ENCODE measurements at places on chromosomes 3 and 15.
A peak's percentile ranks its signal among the peaks of the same experiment; 100 is the strongest.

DNA sequence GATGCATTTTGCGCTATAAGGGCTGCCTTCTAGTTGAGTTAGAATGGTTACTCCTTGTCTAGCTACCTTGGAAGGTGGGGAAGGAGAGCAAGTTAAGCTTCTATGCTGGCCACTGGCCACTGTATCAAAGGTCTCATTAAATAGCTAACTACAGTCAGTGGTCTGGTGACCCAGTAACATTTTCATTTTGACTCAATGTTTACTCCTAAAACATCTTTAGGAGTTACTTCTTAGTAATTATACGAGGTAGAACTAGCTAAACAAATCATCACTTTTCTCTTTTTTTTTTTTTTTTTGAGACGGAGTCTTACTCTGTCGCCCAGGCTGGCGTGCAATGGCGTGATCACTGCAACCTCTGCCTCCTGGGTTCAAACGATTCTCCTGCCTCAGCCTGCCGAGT is 26.7 kb downstream of the ETV5 start:
- no peak for DNase-seq

DNA sequence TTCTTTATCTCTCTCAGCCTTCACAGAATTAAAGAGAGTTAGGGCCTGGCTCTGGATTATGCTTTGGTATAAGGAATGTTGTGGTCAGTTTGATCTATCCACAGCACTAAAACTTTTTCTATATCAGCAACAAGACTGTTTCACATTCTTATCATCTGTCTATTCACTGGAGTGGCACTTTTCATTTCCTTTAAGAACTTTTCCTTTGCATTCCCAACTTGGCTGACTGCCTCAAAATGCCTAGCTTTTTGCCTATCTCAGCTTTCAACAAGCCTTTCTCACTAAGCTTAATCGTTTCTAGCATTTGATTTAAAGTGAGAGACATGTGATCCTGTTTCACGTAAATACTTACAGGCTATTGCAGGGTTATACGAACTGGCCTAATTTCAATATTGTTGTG is 471.8 kb downstream of the GBE1 start:
- DNase-seq, result peak; percentile 28

- no peak for DNase-seq
These were observed 1009.8 kb downstream of the TUSC7 start for GRCh38 chr3:117719316-117719926.

- no peak for DNase-seq
These were observed 30.5 kb upstream of the CLDN16 start for GRCh38 chr3:190357468-190357867.

- no peak for DNase-seq
These were observed 4.2 kb downstream of the TBC1D23 start for GRCh38 chr3:100265016-100265415.

- no peak for DNase-seq
These were observed 37.0 kb downstream of the SEMA6D start for GRCh38 chr15:47754312-47754711.

- no peak for DNase-seq
These were observed 29.5 kb downstream of the MB21D2 start for GRCh38 chr3:192888190-192888589.

GRCh38 chr3:140465988-140466387 is 211.9 kb upstream of the TRIM42 start:
- no peak for DNase-seq

GRCh38 chr15:92889390-92890107 is 10.6 kb upstream of the CHD2 start:
- DNase-seq, result no peak

GRCh38 chr3:23931597-23931996 is 13.5 kb upstream of the NR1D2 start:
- DNase-seq, result no peak

GRCh38 chr15:49038382-49038781 is 7.9 kb downstream of the SECISBP2L start:
- no peak for DNase-seq

- no peak for DNase-seq
These were observed 454.4 kb upstream of the RASGRP1 start for GRCh38 chr15:39018966-39019365.

- no peak for DNase-seq
These were observed 76.0 kb upstream of the ATP10A start for GRCh38 chr15:25939122-25939521.

GRCh38 chr3:159273070-159273469 is 471.2 kb downstream of the MFSD1 start:
- no peak for DNase-seq

- no peak for DNase-seq
These were observed 65.0 kb upstream of the PARL start for GRCh38 chr3:183949690-183950089.

DNA sequence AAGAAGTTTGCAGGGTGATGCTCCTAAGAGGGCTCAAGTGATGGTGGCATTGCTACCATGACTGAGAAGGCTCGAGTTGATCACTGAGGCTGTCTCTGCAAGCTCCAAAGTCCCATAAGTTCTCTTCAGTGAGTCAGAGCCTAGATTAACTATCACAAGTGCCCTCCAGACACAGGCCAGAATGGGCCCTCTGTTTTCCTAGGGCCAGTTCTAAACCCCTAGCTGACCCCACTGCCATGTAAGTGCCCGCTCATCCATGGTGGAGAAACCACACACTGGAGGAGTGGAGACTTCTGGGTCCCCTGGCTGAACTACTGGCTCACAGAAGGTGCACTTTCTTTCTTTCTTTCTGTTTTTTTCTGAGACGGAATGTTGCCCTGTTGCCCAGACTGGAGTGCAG is 87.6 kb upstream of the WNT5A start:
- no peak for DNase-seq

- no peak for DNase-seq
These were observed 29.3 kb upstream of the C15orf39 start for GRCh38 chr15:75172284-75172820.

- DNase-seq, result no peak
These were observed 32.4 kb downstream of the PAK2 start for GRCh38 chr3:196772102-196772501.

DNA sequence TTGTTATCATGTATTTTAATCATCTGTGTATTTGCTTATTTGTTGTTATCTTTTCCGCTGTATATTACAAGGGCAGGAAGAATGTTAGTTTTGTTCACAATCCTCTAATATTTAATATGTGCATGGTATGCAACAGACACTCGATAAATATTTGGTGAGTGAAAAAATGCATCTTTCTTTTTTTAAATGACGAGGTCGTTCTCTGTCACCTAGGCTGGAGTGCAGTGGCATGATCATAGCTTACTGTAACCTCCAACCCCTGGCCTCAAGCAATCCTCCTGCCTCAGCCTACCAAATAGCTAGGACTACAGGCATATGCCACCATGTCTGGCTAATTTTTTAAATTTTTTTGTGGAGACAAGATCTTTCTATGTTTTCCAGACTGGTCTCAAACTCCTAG is 66.2 kb downstream of the MITF start:
- DNase-seq, result no peak

GRCh38 chr3:45612918-45613602 is 18.5 kb downstream of the LIMD1 start:
- DNase-seq, result no peak

DNA sequence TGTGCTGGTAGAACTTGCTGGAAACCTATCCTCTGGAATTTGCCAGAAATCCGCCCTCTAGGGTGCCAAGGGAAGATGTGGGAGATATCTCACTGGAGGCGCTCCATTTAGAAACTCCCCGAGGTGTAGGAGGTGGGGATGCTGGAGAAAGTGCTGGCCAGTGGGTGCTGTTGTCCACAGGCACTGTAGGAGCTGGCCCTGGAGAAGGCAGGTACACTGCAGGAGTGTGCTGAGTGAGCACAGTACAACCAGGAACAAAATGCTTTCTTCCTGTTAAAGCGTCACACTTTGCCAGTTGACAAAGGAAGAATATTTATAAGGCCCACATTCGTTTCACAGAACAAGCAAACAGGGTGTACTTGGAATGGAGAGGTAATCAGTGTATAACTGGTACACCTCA is 119.9 kb downstream of the CACNA1D start:
- DNase-seq, result no peak

GRCh38 chr3:47007001-47007400 is 27.5 kb downstream of the NBEAL2 start:
- no peak for DNase-seq

- DNase-seq, result no peak
These were observed 251.5 kb downstream of the SUCLG2 start for GRCh38 chr3:67402873-67403272.

GRCh38 chr15:28944696-28945300 is 59.0 kb downstream of the APBA2 start:
- no peak for DNase-seq

DNA sequence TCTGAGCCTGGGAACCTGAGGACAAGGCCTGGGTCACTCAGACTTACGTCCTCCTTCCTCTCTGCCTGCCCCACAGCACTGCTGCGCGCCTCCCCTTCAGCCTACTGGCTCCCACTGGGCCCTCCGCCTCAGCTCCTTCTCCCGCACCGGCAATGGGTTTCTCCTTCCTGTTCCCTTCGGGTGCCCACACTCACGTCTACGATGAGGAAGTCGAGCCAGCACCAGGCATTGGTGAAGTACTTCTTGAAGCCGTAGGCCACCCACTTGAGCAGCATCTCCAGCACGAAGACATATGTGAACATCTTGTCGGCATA is 70.0 kb downstream of the EXOG start:
- no peak for DNase-seq

- no peak for DNase-seq
These were observed 239.5 kb downstream of the CHL1 start for GRCh38 chr3:436053-436452.

- no peak for DNase-seq
These were observed 146.5 kb upstream of the ARPP21 start for GRCh38 chr3:35492841-35493240.

GRCh38 chr3:152128356-152128755 is 140.4 kb upstream of the MBNL1 start:
- DNase-seq, result no peak

DNA sequence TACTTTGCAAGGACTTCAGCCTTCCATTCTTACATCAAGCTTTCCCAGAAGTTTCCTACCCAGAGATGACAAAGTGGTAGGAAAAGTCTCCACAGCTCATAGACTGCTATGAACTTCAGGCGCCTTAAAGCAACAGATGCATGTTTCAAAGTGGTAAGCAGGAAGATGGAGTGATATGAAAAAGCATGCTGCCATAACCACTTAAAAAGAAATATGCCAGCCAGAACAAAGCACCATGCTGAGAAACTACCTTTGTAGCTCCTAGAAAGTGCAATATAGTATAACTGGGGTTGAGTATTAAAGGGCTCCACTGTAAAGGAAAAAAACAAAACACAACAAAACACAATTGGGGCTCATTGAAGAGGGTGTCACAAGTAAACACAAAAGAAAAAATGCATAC is 192.4 kb upstream of the STRIT1 start:
- DNase-seq, result no peak

GRCh38 chr3:125382298-125382697 is 7.2 kb upstream of the ZNF148 start:
- no peak for DNase-seq

GRCh38 chr3:31114929-31115283 is 220.4 kb upstream of the GADL1 start:
- DNase-seq, result no peak

- DNase-seq, result peak; percentile 40
These were observed 6.0 kb downstream of the MUC13 start for GRCh38 chr3:124928333-124929202.

DNA sequence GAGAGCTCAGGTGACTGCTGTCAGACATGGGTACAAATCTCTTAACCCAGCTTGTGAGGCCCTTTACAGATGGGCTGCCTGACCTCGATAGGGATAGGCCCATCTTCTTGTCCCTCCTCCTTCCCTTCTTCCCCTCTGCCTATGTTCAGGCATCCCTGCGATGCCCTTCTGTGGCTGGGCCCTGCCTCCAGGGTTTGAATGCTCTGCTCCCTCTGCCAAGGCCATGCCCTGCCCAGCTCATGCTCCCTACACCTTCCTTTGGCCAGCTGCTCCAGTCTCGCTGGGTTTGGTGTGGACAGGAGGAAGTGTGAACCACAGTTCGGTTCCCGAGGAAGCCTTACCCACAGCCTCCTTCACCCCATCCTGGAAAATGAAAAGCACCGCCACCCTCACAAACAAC is 4.3 kb downstream of the FYCO1 start:
- no peak for DNase-seq

DNA sequence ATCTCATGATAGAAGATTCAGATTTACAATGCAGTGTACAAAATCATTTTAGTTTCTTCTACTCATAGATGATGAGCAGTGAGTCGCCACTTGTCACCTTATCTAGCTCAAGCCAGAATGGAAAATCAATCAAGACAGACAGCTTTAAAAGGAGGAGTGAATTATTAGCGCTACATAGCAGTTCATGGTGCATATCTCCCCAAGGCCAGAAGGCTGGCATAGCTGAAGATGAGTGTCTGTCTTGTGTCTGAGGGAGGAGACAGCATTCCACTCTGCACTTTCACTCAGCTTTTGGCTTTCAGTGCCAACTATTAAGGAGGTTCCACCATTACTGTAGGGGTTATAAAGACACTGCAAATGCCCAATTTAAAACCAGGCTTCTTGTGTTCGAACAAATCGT is 804.1 kb upstream of the LMCD1 start:
- no peak for DNase-seq

- no peak for DNase-seq
These were observed 22.9 kb downstream of the CHDH start for GRCh38 chr3:53823026-53823955.

DNA sequence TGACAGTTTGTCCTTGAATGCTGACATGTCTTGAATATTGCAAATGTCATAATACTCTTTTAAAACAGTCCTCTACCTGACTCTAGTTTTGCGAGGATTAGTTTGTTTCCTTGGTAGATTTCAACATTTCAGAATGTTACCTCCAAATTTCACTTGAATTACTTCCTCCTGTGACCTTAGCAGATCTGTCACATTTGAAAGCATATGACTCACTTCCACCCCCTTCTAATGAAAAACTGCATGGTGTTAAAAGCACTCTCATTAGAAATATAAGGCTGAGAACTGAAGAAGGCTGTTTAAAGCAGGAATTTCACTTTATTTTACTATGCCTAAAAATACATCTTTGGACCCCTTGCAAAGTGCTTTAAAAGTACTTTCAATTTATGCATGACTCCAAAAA is 598.7 kb upstream of the TGFBR2 start:
- no peak for DNase-seq

- no peak for DNase-seq
These were observed 167.8 kb upstream of the CCDC54 start for GRCh38 chr3:107209302-107209990.

DNA sequence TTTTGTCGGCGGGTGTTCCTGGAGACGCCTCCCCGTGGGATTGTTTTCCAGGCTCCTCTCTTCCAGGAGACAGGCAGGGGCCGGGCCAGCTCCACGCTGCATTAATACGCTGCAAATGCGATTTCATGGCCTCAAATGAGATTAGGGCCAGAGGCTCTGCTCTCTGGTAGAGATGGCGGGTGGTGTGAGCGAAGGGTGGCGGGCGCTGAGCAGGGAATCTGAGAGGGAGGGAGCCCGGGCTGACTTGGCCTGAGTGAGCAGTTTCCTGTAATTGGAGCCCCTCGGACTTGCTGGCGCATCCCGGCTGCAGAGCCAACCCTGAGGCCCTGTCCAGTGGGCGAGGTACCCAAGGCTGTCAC is 7.4 kb upstream of the CCDC33 start:
- no peak for DNase-seq

GRCh38 chr15:66833371-66833770 is 131.3 kb downstream of the SMAD6 start:
- DNase-seq, result no peak

Measured in non-pigmented ciliary epithelial cell (primary cell).